SJCRH30 (cell line): ENCODE measurements at places on chromosomes 6 and 20.

DNA sequence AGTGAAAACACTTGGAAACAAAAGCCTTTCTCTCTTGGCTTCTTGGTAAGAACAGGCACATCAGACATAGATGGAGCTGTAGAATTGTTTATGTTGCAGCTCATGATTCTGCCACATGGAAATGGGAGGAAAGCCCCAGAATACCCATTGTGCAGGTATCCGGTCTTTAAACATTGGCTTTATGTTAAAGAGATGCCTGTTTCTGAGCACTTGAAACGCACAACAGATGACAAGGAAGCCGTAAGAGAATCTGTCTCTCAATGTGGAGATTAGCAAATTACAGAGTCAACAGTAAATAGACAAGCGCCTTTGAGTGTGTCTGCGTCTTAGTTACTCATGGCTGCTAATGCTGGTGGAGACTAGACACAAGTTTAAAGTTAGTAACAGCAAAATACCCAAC lies 10.5 kb downstream of the TNFAIP3 start:
- DNase-seq, result no peak
- H3K27ac ChIP-seq, result no peak overlapping the region
- H3K4me1 ChIP-seq, result peaks cover 25% of the 10 kb centered on the region
- H3K27me3 ChIP-seq, result no peaks in the 10 kb centered on the region

DNA sequence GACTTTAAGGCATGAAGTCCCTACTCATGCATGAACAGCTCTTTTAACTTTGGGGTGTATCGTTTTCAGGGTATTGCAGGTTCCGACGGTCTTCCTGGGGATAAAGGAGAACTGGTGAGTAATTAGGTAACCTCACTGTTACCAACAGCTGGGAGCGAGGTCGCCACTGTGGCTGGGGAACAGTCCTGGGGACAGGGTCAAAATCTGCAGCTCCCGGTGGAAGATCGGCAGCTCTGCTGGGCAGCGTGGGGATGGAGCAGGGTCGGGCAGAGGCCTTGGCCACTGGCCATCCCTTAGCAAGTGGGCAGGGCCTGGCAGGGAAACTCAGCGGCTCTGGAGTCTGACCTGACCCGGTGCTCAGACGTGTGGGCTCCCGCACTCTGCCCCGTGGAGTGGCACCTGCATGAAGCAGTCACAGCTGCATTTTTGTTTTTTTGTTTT lies 16.1 kb downstream of the COL9A3 start:
- no peaks in the 10 kb centered on the region for H3K36me3 ChIP-seq
- H3K4me1 ChIP-seq, result peaks cover 22% of the 10 kb centered on the region
- H3K27me3 ChIP-seq, result peaks cover 86% of the 10 kb centered on the region
- peak; percentile 23 for DNase-seq
- no peak overlapping the region for H3K27ac ChIP-seq
- no peak overlapping the region for H3K4me3 ChIP-seq

DNA sequence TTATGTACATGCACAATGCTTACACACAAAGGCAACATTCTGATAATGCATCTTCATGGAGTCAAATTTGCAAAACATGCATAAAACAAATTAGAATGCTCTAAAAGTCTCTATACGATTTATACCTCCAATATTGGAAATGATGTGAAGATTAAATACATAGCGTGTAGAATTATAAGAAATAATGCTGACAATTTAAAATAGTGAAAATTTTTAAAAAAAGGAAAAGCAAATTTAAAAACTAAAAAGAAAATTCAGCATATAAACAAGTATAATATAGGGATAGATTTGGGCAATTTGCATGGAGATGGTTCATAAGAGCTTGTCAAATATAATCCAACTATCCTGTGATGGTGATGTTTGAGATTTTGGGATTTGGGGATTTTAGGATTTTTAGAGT lies 14.9 kb downstream of the TCF21 start:
- H3K36me3 ChIP-seq, result no peaks in the 10 kb centered on the region
- H3K4me1 ChIP-seq, result no peaks in the 10 kb centered on the region
- no peak overlapping the region for H3K27ac ChIP-seq
- 0 out of 2 replicates have a peak, but pooled peaks cover 3% of the 10 kb centered on the region for H3K27me3 ChIP-seq
- no peak for DNase-seq

- H3K4me1 ChIP-seq, result no peaks in the 10 kb centered on the region
- no peak overlapping the region for H3K27ac ChIP-seq
- no peak overlapping the region for H3K4me3 ChIP-seq
- no peaks in the 10 kb centered on the region for H3K36me3 ChIP-seq
- no peak for DNase-seq
- no peaks in the 10 kb centered on the region for H3K27me3 ChIP-seq
These were observed 564.3 kb downstream of the LMBRD1 start for GRCh38 chr6:69232496-69232895.

DNA sequence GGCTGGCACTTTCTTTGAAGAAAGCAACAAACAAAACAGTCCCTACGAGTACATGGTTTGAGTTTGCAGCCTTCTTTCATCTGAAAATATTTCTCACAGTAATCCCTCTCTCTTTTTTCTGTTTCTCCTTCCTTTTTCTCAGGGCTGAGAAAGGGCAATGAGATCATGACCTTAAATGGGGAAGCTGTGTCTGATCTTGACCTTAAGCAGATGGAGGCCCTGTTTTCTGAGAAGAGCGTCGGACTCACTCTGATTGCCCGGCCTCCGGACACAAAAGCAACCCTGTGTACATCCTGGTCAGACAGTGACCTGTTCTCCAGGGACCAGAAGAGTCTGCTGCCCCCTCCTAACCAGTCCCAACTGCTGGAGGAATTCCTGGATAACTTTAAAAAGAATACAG lies 80.7 kb upstream of the CLDN20 start:
- no peak for DNase-seq
- peaks cover 3% of the 10 kb centered on the region; the same call in 1 of the 2 replicates for H3K4me1 ChIP-seq
- H3K4me3 ChIP-seq, result no peak overlapping the region
- no peak overlapping the region for H3K27ac ChIP-seq

DNA sequence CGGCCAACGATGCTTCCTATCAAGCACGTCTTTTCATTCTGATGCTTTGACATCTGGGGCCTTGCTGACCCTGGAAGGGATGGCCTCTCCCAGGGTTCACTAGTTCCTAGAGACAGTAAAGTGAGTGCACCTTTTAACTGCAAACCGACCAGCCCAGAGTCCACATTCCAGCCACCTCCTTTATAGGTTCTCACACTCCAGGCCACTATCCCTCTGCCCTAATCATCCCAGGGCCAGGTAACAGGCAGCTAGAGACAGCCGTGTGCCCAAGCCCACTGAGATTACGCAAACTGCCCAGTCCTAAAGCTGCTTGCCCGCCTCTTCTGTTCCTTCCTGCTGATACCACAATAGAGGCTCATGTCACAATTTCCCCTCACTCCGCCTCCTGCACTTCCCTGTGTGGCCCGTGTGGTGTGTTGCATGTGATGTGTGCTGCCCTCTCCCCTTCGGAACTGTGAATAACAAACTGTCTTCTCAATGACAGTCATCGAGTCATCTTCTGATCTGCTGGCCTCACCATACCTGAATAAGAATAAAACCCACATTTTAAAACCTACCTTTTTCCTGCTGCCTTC lies 123.7 kb upstream of the EXOC2 start:
- no peaks in the 10 kb centered on the region for H3K36me3 ChIP-seq
- H3K27me3 ChIP-seq, result no peaks in the 10 kb centered on the region
- no peaks in the 10 kb centered on the region for H3K4me1 ChIP-seq
- DNase-seq, result no peak
- H3K27ac ChIP-seq, result no peak overlapping the region
- no peak overlapping the region for H3K4me3 ChIP-seq

- DNase-seq, result no peak
- no peak overlapping the region for H3K27ac ChIP-seq
- no peaks in the 10 kb centered on the region for H3K36me3 ChIP-seq
- peaks cover 8% of the 10 kb centered on the region; the same call in 1 of the 2 replicates for H3K27me3 ChIP-seq
- H3K4me3 ChIP-seq, result no peak overlapping the region
These were observed 43.8 kb upstream of the OSTM1 start for GRCh38 chr6:108118359-108118724.

DNA sequence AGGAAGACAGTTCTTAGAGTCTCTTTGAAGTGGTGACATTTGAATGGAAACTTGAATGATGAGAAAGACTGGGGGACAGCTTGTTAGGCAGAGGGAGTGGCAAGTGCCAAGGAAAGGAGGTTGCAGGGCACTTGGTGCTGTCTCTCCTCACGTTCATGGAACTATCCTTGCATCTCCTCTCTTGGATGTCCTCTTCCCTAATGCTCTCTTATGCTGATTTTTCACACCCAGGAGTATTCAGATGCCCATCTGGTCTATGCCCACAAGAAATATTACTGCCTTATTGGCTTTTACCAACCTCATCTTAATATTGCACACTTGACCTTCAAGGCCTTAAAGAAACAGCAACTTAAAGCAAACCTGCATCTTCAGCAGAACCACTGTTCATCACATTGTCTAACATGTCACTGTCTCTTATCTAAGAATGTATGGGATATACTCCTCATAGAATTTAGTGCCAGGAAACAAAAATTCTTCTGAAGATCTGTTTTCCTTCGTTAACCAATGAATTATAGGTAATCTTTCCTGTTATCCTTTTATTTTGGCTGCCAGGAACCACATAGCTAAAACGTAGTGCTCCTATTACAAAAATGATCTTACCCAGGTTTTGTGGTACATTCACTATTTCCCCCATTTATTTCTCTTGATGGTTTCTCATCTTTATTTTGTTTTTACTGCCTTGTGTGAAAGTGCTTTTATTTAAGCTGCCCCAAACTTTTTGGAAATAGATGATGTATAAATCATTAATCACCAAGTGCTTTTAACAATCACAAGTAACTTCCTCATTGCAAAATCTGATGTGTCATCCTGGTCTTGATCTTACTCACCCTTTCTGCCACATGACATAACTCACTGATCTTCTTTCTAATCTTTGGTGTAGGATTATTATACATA lies 12.8 kb downstream of the RGS17 start:
- H3K4me3 ChIP-seq, result no peak overlapping the region
- H3K27me3 ChIP-seq, result no peaks in the 10 kb centered on the region
- no peaks in the 10 kb centered on the region for H3K4me1 ChIP-seq
- peaks cover 9% of the 10 kb centered on the region; the same call in 1 of the 2 replicates for H3K36me3 ChIP-seq

DNA sequence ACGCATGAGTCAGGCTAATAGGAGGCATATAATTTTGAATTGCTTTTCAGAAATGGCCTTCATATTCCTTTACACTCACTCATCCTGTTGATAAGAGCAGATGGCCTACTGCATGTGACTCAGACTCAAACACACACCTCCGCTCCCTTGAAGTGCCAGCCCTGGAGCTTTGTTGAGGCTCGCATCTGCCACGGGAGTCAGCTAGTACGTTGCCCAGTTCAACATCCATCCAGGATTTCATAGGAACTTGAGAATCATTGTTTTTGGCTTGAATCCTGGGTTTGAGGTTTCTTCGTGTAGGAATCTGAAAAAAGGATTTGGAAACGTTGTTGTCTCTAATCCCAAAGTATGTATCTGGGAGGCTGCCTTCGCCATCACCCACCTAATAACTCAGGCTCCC lies 87.4 kb upstream of the JAG1 start:
- H3K27ac ChIP-seq, result no peak overlapping the region
- no peaks in the 10 kb centered on the region for H3K27me3 ChIP-seq
- no peak overlapping the region for H3K4me3 ChIP-seq
- H3K4me1 ChIP-seq, result no peaks in the 10 kb centered on the region
- no peak for DNase-seq

DNA sequence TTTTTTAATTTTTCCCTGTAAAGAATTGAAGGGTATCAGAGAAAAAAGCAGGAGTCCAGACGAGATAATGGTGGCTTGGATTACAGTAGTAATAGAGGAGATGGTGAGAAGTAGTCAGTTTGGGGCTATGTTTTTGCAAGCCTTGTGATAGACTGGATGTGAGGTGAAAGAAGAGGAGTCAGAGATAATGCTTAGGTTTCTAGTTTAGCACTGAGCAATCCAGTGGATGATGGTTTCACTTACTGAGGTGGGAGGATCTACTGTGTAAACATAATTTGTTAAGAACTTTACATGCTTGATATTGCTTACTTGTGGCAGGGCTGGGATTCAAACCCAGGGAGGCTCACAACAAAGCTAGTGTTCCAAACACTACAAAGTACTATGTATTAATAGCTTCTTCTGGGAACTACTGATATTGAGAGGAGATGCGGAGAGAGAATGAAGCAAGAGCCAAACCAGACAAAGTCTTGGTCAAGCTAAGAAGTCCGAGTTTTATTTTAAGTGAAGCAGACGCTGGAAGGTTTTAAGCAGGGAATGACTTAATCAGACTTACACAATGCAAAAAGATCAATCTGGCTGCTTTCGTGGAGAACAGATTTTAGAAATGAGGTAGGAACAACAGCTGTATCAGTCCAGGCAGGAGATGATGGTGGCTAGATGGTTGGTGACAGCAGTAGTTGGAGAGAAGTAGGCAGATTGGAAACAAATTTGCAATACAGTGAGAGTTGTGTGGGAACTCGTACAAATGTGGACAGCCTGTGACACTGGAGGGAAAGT lies 58.0 kb downstream of the ZFAND3 start:
- no peak for DNase-seq
- no peaks in the 10 kb centered on the region for H3K4me1 ChIP-seq
- H3K36me3 ChIP-seq, result peaks cover 6% of the 10 kb centered on the region
- no peak overlapping the region for H3K27ac ChIP-seq
- H3K27me3 ChIP-seq, result no peaks in the 10 kb centered on the region
- H3K4me3 ChIP-seq, result no peak overlapping the region

- no peaks in the 10 kb centered on the region for H3K4me1 ChIP-seq
- peak overlapping the region; percentile 56 for H3K4me3 ChIP-seq
- no peak overlapping the region for H3K27ac ChIP-seq
- DNase-seq, result peak; percentile 17
These were observed 3.7 kb upstream of the ZSCAN23 start for GRCh38 chr6:28446818-28447511.

GRCh38 chr6:167579806-167580618 lies 246.7 kb upstream of the AFDN start:
- H3K4me1 ChIP-seq, result peaks cover 32% of the 10 kb centered on the region
- DNase-seq, result no peak
- H3K27ac ChIP-seq, result peak overlapping the region; percentile 40
- no peaks in the 10 kb centered on the region for H3K36me3 ChIP-seq
- H3K27me3 ChIP-seq, result no peaks in the 10 kb centered on the region
- no peak overlapping the region for H3K4me3 ChIP-seq

GRCh38 chr20:16675001-16675564 lies 54.7 kb upstream of the SNRPB2 start:
- no peak overlapping the region for H3K4me3 ChIP-seq
- H3K4me1 ChIP-seq, result no peaks in the 10 kb centered on the region
- no peak for DNase-seq

DNA sequence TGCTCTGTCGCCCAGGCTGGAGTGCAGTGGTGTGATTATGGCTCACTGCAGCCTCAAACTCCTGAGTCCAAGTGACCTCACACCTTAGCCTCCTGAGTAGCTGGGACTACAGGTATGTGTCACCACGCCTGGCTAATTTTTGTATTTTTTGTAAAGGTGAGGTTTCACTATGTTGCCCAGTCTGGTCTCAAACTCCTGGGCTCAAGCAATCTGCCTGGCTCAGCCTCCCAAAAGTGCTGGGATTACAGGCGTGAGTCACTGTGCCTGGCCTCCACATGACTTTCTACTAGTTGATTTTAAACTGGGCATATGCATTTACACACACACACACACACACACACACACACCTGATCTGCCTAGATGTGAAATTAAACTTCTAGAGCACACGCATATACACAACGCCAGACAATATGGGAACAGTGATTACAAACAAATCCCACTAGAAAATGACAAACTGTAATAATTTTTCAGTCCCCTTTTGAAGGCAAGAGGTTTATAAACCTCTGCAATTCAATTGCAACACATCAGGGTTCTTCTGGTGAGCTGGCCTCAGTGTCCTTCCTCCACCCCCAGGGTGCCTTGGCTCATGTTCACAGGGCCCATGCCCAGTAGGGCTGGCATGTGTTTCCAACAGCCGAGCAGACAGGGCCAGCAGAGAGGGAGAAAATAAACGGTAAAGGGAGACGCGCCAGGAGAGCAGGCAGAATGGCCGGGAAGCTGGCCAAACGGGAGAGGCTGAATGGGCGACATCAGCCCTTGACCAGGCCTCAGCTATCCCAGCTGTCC lies 31.2 kb downstream of the PARD6B start:
- DNase-seq, result peak; percentile 53
- no peak overlapping the region for H3K4me3 ChIP-seq
- H3K27me3 ChIP-seq, result peaks cover 8% of the 10 kb centered on the region
